G401 (cell line): ENCODE measurements at places on chromosomes 5 and 9.

DNA sequence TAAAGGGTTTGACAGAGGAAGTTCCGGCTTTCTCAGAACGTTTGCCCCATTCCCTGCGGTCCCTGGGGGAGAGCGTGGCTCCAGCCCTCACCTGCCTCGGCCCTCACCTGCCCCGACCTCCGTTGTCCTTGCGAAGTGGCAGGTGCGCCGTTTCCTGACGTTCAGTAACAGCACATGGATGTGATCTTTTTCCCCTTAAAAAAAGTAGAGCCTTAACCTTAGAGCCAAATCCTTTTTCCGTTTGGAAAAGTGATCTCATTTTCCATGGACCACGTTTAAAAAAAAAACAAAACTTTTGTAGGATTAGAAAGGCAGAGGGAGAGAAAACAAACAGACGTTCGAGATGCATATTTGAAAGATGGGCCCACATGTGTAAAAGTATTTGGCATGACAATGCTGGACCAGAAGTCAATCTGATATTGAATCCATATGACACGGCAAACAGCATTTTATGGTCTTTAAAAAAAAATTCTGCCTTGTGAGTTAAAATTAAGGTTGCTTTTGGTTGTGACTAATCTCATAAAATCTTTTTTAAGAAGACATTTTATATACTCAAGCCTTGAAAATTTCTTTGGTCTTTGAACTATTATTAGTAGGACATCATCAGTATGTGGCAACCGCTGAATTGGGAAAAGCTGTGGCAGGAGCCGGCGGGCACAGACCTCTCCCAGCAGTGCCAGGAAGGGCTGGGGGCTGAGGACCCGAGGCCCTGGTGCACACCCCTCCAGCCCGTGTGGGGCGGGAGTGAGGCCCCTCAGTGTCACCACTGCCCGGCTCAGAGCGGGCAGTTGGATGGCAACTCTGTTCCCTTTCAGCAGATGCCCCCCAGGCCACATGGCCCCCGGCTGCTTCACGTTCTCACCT lies 42.5 kb upstream of the EXOC3 start:
- no peak for DNase-seq

- DNase-seq: no peak
These were observed 1.1 kb downstream of the MAMDC2 start for GRCh38 chr9:70044490-70045307.

- DNase-seq: no peak
These were observed 24.6 kb upstream of the FAM151B start for GRCh38 chr5:80463269-80463668.

- DNase-seq: no peak
These were observed 310.1 kb downstream of the ADAMTS6 start for GRCh38 chr5:65171645-65172044.

DNA sequence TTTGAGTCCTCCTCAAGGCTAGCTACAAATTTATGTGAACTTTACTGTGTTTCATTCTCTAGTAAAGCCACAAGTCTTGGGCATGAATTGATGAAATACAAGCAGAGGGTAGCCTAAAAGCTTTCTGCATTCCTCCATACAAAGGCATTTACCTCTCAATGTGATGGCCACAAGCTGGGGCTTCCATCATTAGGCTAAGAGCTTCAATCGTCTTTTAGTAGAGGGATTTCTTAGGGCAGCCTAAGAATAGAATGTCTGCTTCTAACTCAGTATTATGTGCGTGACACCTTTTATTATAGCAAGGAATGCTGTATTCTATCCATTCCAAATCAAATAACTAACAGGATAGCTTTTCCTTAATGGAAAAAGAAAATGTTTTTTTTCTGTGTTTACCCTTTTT lies 3.7 kb downstream of the PLAC8L1 start:
- no peak for DNase-seq

- DNase-seq: peak; percentile 72
These were observed 1.8 kb downstream of the MCTP1 start for GRCh38 chr5:95283022-95283615.

DNA sequence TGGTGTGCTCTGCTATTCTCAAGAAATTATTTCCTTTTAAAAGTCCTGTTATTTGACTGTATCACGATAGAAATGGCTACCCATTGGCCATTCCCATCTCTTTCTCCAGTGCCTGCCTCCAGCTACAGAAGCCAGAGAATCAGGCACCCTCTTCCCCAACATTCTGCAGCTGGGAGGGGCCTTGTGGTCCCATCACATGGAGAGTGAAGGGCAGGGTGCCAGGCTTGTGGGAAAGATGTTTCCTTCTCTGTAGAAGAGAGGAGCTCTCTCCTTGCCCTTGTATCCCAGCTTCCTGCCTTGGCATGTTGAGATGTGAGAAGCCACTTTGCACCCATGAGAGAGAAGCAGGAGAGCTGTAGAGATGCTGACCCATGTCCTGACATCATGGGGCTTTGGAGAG lies 465.0 kb downstream of the MTRR start:
- no peak for DNase-seq

- DNase-seq: no peak
These were observed 2.3 kb downstream of the C9orf72 start for GRCh38 chr9:27571011-27571410.

GRCh38 chr9:134680393-134681060 lies 38.9 kb downstream of the COL5A1 start:
- no peak for DNase-seq

DNA sequence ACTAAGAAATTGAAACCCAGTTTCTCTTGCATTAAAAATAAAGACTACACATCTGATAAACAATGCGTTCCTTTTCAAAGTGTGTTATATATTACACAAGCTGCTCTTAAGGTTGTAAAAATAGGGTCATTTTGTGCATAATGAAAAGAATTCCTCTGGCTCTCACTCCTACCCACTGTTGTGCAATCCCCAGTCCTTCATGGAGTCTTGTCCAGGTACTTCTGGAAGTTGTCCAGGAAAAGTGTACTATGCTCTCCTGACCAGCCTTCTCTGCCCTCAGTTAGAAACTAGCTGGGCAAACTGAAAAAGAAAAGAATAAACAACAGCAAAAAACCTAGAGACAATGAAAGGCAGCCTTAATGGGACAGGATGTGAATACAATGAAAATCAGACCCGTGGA lies 345.5 kb upstream of the PAPPA start:
- DNase-seq: no peak

- DNase-seq: no peak
These were observed 231.3 kb downstream of the NPR3 start for GRCh38 chr5:32942225-32942989.

DNA sequence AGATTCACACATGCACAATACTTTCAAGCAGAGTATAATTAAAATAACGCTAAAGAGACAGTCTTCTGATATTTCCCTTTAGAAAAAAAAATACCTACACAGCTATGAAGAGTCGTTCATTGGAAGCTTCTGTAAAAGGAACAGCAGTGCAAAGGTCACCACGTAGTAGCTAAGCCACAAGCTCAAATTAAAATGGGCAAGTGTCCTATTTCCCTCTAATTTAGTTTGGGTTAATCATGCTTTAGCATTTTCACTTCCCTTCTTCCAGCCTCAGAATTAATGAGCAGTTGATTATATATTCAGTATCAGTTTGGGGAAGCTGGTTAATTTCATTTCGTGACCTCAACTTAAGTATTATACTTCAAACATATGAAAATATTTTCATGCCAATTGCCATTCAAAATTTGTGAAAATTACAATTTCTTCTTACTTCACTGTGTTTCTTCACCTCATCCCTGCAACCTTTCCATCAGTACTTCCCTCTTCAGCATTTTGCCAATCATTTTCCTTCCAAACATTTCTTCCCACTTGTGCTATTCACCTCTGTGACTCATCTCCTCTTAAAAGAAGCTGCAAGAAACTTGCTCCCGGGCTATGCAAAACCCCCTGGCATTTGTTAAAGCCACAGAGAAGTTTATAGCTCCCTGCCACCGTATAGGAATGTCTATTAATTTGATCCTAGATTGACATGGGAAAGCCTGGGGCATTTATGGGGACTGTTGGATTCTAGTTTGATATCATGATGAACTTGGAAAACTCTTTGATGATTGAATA lies 83.0 kb downstream of the DMRTA1 start:
- no peak for DNase-seq

DNA sequence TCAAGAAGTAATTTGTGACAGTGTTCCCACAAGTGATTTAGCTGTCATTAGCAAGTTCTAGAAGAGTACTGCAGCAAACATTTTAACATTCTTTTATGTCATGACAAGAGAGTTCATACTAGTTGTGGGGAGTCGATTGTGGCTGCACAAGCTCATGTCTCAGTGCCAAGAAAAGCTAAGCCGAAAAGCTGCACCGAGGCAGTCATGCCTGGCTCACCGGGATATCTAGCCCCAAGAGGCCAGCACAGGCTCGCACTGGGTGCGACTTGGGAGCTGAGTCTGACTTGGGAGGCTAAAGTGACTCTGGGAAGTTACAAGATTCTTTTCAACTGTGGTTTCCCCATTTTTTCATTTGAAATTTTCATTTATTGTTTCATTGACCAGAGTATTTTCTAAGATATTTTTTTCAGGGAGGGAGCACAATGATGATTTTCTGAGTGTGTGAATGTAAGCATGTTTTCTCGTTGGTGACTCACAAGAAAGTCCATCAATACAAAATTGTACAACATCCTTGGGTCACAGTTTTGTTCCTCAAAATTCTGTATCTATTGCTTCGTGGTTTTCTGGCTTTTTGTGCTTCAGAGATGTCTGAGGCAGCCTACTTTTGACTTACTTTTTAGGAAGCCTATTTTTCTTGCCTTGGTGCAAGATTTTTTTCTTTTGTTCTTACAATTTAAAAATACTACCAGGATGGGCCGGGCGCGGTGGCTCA lies 18.7 kb downstream of the CAST start:
- no peak for DNase-seq

GRCh38 chr9:91395553-91396471 lies 27.8 kb downstream of the NFIL3 start:
- no peak for DNase-seq

DNA sequence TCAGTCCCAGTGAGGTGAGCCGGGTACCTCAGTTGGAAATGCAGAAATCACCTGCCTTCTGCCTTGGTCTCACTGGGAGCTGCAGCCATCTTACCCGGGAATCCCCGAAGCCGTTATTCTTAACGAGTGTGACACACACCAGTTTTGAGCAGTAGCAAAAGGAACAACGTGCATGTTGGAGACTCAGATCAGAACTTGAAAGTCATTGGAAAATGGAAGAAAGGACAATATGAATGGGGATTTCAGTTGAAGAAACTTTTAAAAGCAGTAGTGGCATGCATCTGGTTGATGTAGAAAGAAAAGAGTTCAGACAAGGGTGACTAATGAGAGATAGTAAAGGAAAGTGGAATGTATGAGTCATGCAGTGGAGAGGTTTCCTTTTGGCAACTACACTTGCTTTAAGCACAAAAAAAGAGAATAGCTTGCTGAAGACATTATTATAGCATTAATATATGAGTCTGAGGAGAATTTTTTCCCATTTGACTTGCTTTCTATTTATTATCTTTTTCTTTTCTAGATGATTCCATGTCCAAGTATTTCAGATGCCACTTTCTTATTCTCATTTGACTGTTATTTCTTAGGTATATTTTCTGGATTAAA lies 44.4 kb upstream of the ANKDD1B start:
- no peak for DNase-seq

DNA sequence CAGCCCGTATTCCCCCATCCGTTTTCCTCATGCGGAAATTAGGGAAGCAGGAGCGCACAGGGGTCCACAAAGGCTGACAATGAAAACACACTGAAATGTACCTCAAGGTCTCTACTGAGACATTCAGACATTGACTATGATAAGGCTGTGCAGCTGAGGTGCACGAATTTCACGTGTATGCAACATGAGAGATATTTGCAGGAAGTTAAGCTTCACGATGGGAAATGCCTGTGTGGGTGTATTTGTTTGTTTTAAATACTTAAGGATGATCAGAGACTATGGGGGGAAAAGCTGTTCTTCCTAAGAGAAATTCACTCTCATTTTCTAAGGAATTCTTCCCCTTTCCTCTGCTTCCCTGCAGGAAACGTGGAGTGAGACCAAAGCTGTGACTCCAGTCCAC lies 2.6 kb upstream of the SPATA31E1 start:
- no peak for DNase-seq

- no peak for DNase-seq
These were observed 18.2 kb upstream of the DAB2IP start for GRCh38 chr9:121633119-121633714.

GRCh38 chr5:120449501-120449900 lies 14.6 kb upstream of the PRR16 start:
- no peak for DNase-seq

- no peak for DNase-seq
These were observed 6.5 kb downstream of the ARL14EPL start for GRCh38 chr5:116038817-116039216.

- DNase-seq: no peak
These were observed 116.1 kb upstream of the IL6ST start for GRCh38 chr5:56110646-56111403.

DNA sequence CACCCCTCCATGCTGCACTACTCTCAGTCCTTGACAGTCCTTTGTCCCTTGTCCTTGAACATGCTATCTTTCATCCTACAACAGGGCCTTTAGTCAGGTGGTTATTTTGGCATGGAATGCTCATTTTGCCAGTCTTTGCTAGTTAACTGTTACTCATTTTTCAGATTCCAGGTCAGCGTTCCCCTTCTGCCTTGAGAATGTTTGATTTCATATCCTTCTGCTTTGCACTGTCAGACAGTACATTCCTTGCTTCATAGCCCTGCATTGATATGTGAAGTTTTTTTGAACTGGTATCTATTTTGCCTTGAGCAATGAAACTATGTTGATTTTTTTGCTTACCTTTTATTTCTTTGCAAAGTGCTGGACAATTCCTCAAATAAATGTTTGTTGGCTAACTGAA lies 638.2 kb upstream of the SEMA6A start:
- no peak for DNase-seq

DNA sequence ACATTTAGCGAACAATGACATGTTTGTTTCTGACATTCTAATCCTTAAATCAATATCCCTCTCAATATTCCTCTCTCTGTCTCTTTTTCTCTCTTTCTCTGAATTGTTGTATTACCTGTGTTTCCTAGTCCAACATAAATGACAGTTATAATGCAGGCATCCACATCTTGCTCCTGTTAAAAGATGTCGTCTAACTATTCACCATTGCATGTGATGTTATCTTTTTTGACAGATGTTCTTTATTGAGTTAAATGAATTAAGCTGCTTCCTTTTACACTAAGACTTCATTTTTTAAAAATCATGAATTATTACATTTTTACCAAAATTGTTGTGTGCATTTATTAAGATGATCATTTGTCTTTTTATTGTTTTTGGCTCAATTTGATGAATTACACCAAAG lies 527.5 kb downstream of the PRR16 start:
- no peak for DNase-seq

DNA sequence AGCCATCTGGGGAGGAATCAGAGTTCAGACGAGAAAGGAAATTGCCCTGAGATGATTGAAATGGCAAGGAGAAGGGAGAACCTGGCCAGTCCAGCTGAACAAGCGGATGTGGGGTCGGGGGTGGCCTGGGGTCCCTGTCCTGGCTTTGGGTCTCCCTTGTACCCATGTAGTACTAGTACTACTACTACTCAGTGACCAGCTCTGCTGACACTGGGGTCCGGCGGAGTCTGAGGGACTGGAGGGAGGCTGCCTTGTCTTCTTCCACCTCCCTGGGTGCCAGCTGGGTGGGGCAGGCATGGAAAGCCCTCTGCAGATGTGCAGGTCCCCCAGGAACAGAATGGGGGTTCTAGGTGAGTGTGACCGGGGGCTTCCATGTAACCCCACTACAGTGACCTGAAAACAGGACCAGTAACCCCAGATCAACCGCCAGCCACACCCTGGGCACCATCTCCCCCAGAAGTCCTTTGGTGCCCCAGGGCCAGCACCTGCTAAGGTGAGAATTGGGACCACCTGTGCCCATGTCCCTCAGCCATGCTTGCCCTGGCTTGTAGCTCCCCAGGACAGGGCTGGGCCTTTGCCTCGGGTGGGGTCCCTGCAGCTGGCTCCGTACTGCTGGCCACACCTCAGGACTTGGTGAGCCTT lies 89.1 kb upstream of the COL5A1 start:
- DNase-seq: no peak

GRCh38 chr9:137169896-137170358 lies at the start of gene LRRC26:
Gene LRRC26, minus strand, starts transcription at chr9:137170051. Its CDS starts 108 bp downstream, at chr9:137169943.
- no peak for DNase-seq
